Glutamatergic neuron (in vitro differentiated cells): ENCODE measurements at places on chromosomes 11 and 22. TPM values are rescaled to one million over a fixed set of nuclear protein-coding genes. Genes with fewer than 3 reads are reported as not detected.

The FLRT1 gene
- total RNA-seq: 3.7 TPM

DNA sequence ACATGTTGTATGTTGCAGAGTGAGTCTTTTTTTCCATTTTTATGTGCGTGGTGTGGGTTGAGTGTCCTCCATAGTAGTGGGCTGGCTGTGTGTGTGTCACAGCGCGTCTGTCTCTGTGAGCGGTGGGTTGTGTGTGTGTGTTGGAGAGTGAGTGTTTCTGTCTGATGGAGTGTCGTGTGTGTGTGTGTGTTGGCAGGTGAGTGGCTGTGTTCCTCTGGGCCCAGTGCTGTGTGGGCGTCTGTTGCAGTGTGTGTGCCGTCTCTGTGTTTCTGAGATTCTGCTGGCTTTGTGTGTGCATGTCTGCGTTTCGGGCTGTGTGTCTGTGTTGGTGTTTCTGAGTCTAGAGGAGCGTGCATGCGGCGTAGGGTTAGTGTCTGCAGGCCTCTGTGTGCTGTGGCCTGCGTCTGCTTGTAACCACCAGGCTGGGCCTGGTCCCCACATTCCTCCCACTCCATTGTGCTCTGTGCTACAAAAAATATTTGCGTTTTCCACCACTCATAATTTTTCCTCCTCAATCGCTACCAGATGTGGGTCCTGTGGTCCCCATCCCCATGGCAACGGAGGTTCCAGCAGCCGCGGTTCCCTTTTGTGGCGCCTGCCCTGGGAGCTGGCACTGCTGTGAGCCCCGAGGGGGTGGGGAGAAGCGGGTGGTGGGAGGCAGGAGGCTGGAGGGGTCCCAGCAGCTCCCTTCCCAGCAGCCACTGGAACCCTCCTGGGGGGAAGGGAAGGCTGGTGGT, 15.2 kb downstream of the SCARF2 start:
- H3K4me3 ChIP-seq: no peak overlapping the region
- no peak overlapping the region for H3K27ac ChIP-seq
- no peak for DNase-seq
- H3K36me3 ChIP-seq: peaks cover 4% of the 10 kb centered on the region

- DNase-seq: no peak
- H3K27me3 ChIP-seq: peaks cover 4% of the 10 kb centered on the region
- H3K27ac ChIP-seq: no peak overlapping the region
These were observed 108.6 kb downstream of the SCN3B start for GRCh38 chr11:123545726-123546270.

The DKK3 gene
- 131 TPM for total RNA-seq

The MUC6 gene
- total RNA-seq: not detected

- no peak for DNase-seq
- no peaks in the 10 kb centered on the region for H3K4me1 ChIP-seq
- H3K36me3 ChIP-seq: no peaks in the 10 kb centered on the region
- no peak overlapping the region for H3K4me3 ChIP-seq
These were observed 21.3 kb upstream of the PATZ1 start for GRCh38 chr22:31367426-31367825.

GRCh38 chr11:100711984-100712383, 24.9 kb downstream of the ARHGAP42 start:
- H3K27me3 ChIP-seq: peaks cover 7% of the 10 kb centered on the region
- H3K27ac ChIP-seq: no peak overlapping the region
- H3K4me1 ChIP-seq: peaks cover 27% of the 10 kb centered on the region

GRCh38 chr11:85848556-85848955, 6.6 kb upstream of the CCDC83 start:
- H3K27ac ChIP-seq: no peak overlapping the region
- H3K4me1 ChIP-seq: no peaks in the 10 kb centered on the region
- no peaks in the 10 kb centered on the region for H3K36me3 ChIP-seq
- no peak for DNase-seq
- no peak overlapping the region for H3K4me3 ChIP-seq

The CNTF gene
- 4.6 TPM for total RNA-seq

DNA sequence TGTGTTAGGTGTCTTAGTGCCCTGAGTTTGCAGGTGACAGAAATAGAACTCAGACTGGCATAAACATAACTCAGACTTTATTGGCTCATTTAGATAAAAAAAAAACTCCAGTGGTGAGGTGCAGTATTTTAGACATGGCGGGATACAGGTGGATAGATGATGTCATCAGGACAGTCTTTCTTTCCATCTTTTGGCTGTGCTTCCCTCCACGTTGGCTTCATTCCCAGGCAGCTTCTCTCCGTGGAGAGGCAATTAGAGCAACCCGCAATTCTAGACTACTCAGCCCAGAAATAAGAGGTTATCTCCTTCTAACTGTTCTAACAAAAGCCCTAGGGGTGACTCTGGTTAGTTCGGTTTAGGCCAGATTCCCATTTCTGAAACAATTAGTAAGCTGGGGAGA, 40.5 kb downstream of the NCAM1 start:
- DNase-seq: no peak
- H3K27me3 ChIP-seq: peaks cover 2% of the 10 kb centered on the region
- H3K27ac ChIP-seq: no peak overlapping the region
- H3K4me3 ChIP-seq: no peak overlapping the region
- H3K36me3 ChIP-seq: peaks cover 8% of the 10 kb centered on the region
- H3K4me1 ChIP-seq: peaks cover 64% of the 10 kb centered on the region

DNA sequence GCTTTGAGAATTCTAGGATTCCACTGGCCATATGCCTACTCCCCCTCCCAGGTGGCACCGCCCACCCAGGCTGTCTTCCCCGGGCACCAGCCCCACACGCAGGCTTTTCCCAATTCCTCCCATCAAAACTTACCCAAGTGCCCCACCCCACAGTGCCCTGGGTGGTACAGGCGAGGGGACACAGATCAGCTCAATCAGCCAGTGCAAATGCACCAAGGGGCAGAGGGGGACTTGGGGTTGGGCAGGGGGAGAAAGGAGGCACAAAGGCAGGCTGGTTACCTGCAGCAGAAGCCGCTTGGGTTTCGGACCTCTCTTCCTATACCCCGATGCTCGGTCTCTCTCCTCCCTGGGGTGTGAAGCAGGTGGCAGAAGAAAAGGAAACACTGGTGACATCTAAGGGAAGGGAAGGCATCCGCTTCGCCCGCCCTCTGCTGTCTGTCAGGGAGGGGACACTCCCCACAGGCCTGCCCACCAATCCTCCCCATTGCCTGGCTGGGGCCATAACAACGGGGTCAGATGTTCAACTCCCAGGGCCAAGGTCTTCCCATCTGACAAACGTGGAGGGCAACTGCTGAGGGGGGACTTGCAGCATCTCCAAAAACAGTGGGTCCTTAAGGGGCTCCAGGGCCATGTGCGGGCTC, 14.0 kb downstream of the CBX7 start:
- H3K36me3 ChIP-seq: no peaks in the 10 kb centered on the region
- no peak for DNase-seq
- H3K4me3 ChIP-seq: no peak overlapping the region
- H3K27me3 ChIP-seq: peaks cover 2% of the 10 kb centered on the region
- H3K4me1 ChIP-seq: no peaks in the 10 kb centered on the region

The NRXN2 gene
- total RNA-seq: 50.4 TPM

The IRF7 gene
- 17.7 TPM for total RNA-seq

DNA sequence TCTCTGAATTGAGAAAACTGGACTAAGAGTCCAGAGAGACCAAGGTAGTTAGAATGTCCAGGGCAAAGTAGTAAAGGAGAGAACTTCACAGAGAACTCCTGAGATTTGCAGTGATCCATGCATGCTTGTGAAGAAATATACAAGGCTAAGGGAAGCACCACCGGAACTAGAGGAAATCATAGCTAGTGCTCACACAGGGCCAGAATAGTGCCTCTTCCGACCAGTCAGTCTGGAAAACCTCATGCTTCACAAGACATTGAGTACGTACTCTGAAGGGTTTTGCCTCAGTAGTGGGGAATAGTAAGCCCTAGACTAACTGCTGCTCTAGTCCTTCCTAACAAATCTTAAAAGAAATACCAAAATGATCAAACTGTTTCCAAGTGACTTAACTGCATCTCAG, 108.0 kb downstream of the LRRC32 start:
- no peaks in the 10 kb centered on the region for H3K4me1 ChIP-seq
- H3K4me3 ChIP-seq: no peak overlapping the region
- peaks cover 12% of the 10 kb centered on the region for H3K36me3 ChIP-seq
- H3K27ac ChIP-seq: no peak overlapping the region
- no peaks in the 10 kb centered on the region for H3K27me3 ChIP-seq

GRCh38 chr11:123519055-123519796, 89.2 kb downstream of the GRAMD1B start:
- DNase-seq: no peak
- H3K4me3 ChIP-seq: no peak overlapping the region
- no peaks in the 10 kb centered on the region for H3K36me3 ChIP-seq
- peaks cover 2% of the 10 kb centered on the region for H3K27me3 ChIP-seq

The HSCB gene
- total RNA-seq: 5.4 TPM
